ENCODE measurements at places on chromosomes 5 and 9.

DNA sequence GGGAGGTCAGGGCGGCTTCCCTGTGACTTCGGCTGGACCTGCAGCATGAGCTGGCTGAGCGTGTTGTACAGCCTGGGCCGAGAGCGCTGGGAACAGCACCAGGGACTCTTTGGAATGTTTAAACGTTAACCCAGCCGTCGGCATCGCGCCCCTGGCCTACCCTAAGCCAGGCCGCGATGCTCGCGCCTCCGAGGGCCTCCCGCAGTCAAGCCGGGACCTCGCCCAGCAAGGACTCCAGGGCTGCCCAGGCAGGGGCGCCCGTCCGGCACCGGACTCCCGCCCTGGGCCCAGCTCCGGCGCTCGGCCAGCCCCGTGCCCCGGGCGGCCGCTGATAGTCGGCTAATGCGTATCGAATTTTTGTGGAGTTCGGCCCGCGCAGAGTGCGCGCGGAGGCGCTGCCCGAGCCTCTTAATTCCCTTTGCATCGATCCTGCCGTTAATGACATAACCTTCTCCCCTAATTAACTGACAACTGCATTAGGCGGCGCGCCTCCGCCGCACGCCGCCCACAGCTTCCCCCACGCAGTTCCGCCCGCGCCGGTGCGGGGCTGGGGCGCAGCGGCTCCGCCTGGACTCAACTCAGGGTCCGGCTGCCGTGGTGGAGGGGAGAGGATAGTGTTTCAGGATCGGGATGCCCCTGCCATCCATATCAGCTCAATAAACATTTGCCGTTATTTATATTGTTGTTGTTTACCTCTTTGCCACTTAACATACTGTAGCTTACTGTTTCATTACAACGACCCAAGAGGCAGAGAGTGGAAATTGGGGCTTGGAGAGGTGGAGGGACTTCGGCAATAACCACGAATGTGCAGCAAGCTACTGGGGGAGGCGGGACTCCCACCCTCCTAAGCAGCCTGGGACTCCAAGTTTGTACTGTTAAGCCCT is 28.8 kb upstream of the CDC23 start:
- H3K36me3 ChIP-seq: no peaks in the 10 kb centered on the region
- peaks cover 12% of the 10 kb centered on the region for H3K4me1 ChIP-seq
- H3K27ac ChIP-seq: no peak overlapping the region

- H3K27me3 ChIP-seq: peaks cover 6% of the 10 kb centered on the region
- H3K4me1 ChIP-seq: no peaks in the 10 kb centered on the region
- no peak for DNase-seq
- no peaks in the 10 kb centered on the region for H3K36me3 ChIP-seq
Measured at GRCh38 chr5:160905285-160905684, 53.3 kb upstream of the ATP10B start.

GRCh38 chr9:70441622-70442021 is 27.2 kb upstream of the KLF9 start:
- no peak overlapping the region for H3K27ac ChIP-seq
- H3K27me3 ChIP-seq: peaks cover 1% of the 10 kb centered on the region
- no peak for DNase-seq
- no peaks in the 10 kb centered on the region for H3K36me3 ChIP-seq
- no peaks in the 10 kb centered on the region for H3K4me1 ChIP-seq

GRCh38 chr5:76074487-76075065 is 8.6 kb upstream of the SV2C start:
- H3K36me3 ChIP-seq: no peaks in the 10 kb centered on the region
- H3K4me3 ChIP-seq: no peak overlapping the region
- H3K4me1 ChIP-seq: no peaks in the 10 kb centered on the region
- H3K27ac ChIP-seq: no peak overlapping the region
- DNase-seq: no peak
- H3K27me3 ChIP-seq: peaks cover 31% of the 10 kb centered on the region

- H3K4me3 ChIP-seq: no peak overlapping the region
- peaks cover 3% of the 10 kb centered on the region for H3K4me1 ChIP-seq
- no peaks in the 10 kb centered on the region for H3K27me3 ChIP-seq
- DNase-seq: no peak
Measured at GRCh38 chr5:172792701-172793570, 21.9 kb upstream of the DUSP1 start.

DNA sequence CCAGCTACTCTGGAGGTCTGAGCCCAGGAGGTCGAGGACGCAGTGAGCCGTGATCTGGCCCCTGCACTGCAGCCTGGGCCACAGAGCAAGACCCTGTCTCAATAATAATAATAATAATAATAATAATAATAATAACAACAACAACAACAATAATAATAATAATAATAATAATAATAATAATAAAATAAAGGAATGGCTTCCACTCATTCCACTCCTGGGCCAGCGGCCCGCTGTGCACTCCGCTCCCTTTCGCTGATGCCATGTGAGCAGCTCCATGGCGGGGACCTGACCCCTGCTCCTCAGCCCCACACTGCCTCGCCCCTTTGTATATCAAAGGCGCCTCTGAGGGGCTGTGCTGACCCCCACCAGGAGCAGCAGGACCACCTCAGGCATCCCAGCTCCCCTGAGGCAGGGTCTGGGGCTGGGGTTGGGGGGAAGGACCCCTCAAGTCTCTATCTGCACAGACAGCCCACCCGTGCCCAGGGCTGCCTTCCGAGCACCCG is 20.0 kb downstream of the GBGT1 start:
- peak overlapping the region; percentile 98 for H3K27ac ChIP-seq
- no peaks in the 10 kb centered on the region for H3K36me3 ChIP-seq
- peaks cover 87% of the 10 kb centered on the region for H3K4me1 ChIP-seq
- H3K4me3 ChIP-seq: peak overlapping the region; percentile 19

- H3K4me3 ChIP-seq: no peak overlapping the region
- H3K36me3 ChIP-seq: no peaks in the 10 kb centered on the region
- no peak overlapping the region for H3K27ac ChIP-seq
- no peaks in the 10 kb centered on the region for H3K27me3 ChIP-seq
- DNase-seq: no peak
Measured at GRCh38 chr5:168712280-168712924, 133.2 kb upstream of the PANK3 start.

- H3K27me3 ChIP-seq: peaks cover 2% of the 10 kb centered on the region
- no peak overlapping the region for H3K4me3 ChIP-seq
- no peak for DNase-seq
- no peaks in the 10 kb centered on the region for H3K36me3 ChIP-seq
- no peaks in the 10 kb centered on the region for H3K4me1 ChIP-seq
Measured at GRCh38 chr9:6739218-6739617, 18.6 kb upstream of the KDM4C start.

- no peaks in the 10 kb centered on the region for H3K4me1 ChIP-seq
- DNase-seq: no peak
- H3K27me3 ChIP-seq: no peaks in the 10 kb centered on the region
- H3K27ac ChIP-seq: no peak overlapping the region
- H3K36me3 ChIP-seq: no peaks in the 10 kb centered on the region
- no peak overlapping the region for H3K4me3 ChIP-seq
Measured at GRCh38 chr5:74056789-74057164, 430.8 kb downstream of the ARHGEF28 start.

DNA sequence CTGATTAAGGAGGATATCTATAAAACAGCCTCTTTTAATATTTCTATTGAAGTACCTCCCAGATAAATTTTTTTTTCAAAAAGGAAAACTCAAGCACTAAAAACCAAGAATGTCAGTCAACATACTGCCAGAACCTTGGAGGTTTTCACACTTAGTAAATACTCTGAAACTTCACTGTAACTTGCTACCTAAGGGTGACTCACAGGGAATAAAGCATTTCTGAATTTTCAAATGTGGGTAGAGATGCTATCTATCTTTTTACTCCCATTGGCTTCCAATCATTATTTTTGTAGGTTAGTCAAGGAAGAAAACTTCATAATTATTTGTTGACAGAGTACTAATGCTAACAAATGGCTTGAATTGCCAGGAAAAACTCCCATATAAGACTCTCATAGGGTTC is 46.1 kb downstream of the SLC25A46 start:
- no peak overlapping the region for H3K27ac ChIP-seq
- H3K36me3 ChIP-seq: no peaks in the 10 kb centered on the region

- no peak overlapping the region for H3K27ac ChIP-seq
- no peak overlapping the region for H3K4me3 ChIP-seq
- DNase-seq: no peak
- H3K36me3 ChIP-seq: no peaks in the 10 kb centered on the region
Measured at GRCh38 chr9:8447601-8448000, 648.0 kb upstream of the DMAC1 start.

DNA sequence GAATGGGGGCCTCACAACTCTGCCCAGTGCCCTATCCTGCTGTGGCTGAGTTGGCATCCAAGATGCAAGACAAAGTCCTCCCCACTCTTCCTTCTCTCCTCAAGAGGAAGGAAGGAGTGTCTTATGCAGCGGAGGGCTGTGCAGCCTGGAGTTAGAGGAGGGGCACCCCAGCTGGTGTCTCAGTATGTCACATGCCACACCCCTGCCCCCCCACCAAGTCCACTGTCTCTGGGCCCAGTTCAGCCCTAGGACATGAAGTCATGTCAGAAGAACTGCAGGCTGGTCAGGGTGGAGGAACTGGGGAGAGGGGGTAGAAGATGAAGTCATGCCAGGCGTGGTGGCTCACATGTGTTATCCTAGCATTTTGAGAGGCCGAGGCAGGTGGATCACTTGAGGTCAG is 28.0 kb upstream of the SLC28A3 start:
- no peaks in the 10 kb centered on the region for H3K4me1 ChIP-seq
- no peak for DNase-seq
- no peak overlapping the region for H3K27ac ChIP-seq
- no peaks in the 10 kb centered on the region for H3K36me3 ChIP-seq
- H3K4me3 ChIP-seq: no peak overlapping the region
- H3K27me3 ChIP-seq: no peaks in the 10 kb centered on the region

DNA sequence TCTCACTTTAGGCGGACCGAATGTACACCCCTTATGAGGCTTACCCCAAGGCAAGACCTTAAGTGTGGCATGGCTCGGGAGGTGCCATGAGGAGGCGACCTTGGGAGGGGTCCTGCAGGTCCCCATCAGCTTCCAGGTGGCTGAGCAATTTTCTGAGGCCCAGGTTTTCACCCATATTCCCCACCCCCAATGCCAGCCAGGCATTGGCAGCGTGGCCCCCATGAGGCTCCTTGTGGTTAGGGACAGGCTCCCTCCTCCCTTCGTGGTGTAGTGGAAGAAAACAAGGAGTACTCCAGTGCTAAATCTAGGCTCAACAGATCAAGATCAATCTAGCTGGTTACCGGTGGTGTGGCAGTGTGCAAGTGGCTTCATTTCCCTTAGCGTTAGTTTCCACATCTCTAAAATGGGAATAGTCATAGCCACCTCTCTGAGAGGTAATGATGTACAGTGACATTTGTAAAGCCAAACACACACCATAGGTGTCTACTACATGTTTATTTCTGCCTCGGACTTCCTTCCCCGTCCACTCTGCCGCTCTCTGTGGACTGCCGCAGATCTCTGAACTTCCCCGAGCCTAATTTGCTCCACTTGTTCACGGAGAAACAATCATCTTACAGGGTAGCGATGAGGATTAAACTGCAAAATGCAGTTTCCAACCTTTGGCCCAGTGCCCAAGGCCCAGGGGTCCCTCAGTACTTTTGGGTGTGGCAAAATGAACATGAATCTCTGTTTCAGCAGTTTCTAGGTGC is 8.4 kb downstream of the LHX2 start:
- H3K4me3 ChIP-seq: no peak overlapping the region
- no peak for DNase-seq
- no peak overlapping the region for H3K27ac ChIP-seq
- peaks cover 41% of the 10 kb centered on the region for H3K27me3 ChIP-seq
- no peaks in the 10 kb centered on the region for H3K36me3 ChIP-seq
- H3K4me1 ChIP-seq: peaks cover 23% of the 10 kb centered on the region

GRCh38 chr9:74951725-74952151 is 974 bp downstream of the C9orf40 start:
- H3K27me3 ChIP-seq: no peaks in the 10 kb centered on the region
- H3K36me3 ChIP-seq: no peaks in the 10 kb centered on the region
- peaks cover 7% of the 10 kb centered on the region for H3K4me1 ChIP-seq
- peak overlapping the region; percentile 89 for H3K27ac ChIP-seq
- peak; percentile 29 for DNase-seq

GRCh38 chr5:219460-219863 is 1.3 kb downstream of the SDHA start:
- peak overlapping the region; percentile 84 for H3K27ac ChIP-seq
- peaks cover 7% of the 10 kb centered on the region for H3K36me3 ChIP-seq
- peaks cover 37% of the 10 kb centered on the region for H3K4me1 ChIP-seq
- no peaks in the 10 kb centered on the region for H3K27me3 ChIP-seq

- H3K27ac ChIP-seq: no peak overlapping the region
- no peaks in the 10 kb centered on the region for H3K36me3 ChIP-seq
- no peak for DNase-seq
- H3K27me3 ChIP-seq: no peaks in the 10 kb centered on the region
- no peak overlapping the region for H3K4me3 ChIP-seq
Measured at GRCh38 chr9:121721770-121722169, 70.3 kb downstream of the DAB2IP start.

DNA sequence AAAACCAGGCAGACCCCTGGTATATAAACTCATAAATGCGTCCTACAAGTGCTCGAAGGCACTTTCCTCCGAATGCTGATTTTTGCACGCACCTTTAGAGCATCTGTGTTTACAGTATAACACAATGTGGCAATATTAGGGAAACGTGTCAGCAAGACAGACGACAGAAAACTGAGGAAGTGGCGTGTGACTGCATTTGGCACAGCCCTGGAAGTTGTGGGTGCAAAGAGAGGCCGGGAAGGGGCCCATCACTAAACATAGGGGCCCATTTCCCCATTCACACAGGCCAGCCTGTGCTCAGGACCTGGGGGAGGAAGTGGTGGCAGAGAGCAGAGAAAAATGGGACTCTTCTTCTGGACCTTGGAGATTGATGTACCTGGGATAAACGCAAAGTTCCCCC is 48.2 kb downstream of the RASGEF1C start:
- no peak for DNase-seq
- H3K36me3 ChIP-seq: no peaks in the 10 kb centered on the region
- H3K4me3 ChIP-seq: no peak overlapping the region

- peaks cover 15% of the 10 kb centered on the region for H3K4me1 ChIP-seq
- H3K36me3 ChIP-seq: no peaks in the 10 kb centered on the region
Measured at GRCh38 chr9:136700304-136700703, 12.1 kb upstream of the DIPK1B start.

DNA sequence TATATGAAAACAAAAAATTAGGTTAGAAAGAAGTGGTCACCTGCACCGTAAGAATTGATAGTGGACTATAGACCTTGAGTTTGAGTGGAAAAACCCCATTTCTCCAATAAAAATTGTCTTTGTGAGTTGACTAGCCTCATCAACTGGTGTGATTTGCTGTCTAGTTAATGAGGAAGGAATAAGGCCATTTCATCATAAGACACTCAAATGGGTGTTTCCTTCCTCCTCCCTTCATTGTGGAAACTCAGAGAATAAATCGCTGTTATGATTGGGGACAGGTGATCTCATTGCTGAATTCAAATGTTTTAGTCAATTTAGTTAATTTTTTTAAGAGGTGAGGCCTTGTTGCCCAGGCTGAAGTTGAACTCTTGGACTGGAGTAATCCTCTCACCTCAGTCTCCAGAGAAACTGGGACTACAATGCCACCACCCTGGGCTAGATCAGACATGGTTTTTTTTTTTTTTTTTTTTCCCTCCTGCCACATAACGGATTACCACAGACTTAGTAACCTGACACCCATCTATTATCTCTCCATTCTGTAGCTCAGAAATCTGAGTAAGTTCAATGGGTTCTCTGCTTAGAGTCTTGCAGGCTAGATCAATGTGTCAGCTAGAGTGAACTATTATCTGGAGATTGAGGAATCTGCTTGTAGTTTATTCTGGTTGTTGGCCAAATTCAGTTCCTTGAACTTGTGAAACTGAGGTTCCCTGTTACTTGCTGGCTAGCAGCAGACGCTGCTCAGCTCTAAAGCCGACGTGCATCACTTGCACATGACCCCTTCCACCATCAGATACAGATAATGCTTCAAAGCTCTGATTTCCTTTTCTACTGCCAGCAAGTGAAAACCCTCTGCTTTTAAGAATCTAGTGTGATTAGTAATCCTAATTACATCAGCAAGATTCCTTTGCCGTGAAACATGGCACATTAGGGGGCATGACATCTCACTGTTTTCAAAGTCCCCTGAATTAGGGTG is 663.8 kb upstream of the CDH9 start:
- H3K36me3 ChIP-seq: no peaks in the 10 kb centered on the region
- H3K4me3 ChIP-seq: no peak overlapping the region
- no peak overlapping the region for H3K27ac ChIP-seq
- no peaks in the 10 kb centered on the region for H3K4me1 ChIP-seq
- H3K27me3 ChIP-seq: no peaks in the 10 kb centered on the region

Data from CD4-positive, CD25-positive, alpha-beta regulatory T cell (primary cell).